Central memory CD8-positive, alpha-beta T cell (primary cell): ENCODE measurements at places on chromosomes 7 and 10.

GRCh38 chr10:102133373-102134195 is 744 bp downstream of the PPRC1 start:
- DNase-seq: no peak

DNA sequence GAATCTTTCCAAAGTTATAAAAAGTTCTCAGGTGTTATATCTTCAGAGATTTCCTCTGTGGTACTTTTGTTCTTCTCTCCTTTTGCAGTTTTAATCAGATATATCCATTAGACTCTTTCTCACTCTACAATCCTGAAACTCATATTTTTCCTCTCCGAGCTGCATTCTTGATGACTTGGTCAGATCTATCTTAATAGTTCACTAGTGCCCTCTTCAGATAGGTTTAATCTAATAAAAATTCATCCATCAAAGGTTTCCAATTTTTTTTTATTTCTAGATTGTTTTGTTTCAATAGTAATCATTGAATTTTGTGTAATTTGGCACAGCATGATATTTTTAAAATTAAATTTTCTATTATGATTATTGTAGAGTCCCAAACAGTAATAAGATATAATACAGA is 21.8 kb upstream of the DGKB start:
- no peak for DNase-seq

DNA sequence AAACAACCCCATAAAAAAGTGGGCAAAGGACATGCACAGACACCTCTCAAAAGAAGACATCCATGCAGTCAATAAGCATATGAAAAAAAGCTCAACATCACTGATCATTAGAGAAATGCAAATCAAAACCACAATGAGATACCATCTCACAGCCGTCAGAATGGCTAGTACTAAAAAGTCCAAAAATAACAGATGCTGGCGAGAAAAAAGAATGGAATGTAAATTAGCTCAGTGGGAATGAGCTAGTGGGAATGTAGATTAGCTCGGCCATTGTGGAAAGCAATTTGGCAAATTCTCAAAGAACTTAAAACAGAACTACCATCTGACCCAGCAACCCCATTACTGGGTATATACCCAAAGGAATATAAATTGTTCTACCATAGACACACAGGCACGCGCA is 287.0 kb downstream of the WDR37 start:
- DNase-seq: no peak

GRCh38 chr10:124640538-124641231 is 103.5 kb downstream of the FAM53B start:
- DNase-seq: no peak

DNA sequence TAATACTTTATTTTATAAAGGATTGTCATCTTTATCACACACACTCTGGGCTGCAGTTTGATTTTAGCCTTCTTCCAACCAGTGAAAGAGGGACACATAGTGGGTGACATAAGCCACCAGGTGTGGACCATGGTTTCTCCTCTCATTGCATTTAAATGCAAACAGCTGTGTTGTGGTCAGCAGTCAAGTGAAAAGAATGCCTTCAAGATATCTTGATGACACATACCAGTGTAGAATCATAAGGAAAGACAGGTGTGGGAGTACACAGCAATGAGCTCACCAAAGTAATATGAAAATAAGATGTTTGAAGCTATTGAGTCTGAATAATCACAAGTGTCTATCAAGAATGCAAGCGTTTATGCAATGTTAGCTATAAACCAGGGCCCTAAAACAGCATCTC is 580.0 kb downstream of the XPNPEP1 start:
- no peak for DNase-seq
